Stimulated activated CD4-positive, alpha-beta T cell treated with anti-CD3 and anti-CD28 coated beads, TNF-alpha, amount 100 ng/mL, for 1 hour (primary cell): ENCODE measurements at places on chromosomes 16 and 17.

- DNase-seq: no peak
Observed at GRCh38 chr17:32477220-32477619, 9.6 kb upstream of the CDK5R1 start.

GRCh38 chr17:42163113-42163512 lies 8.3 kb upstream of the RAB5C start:
- no peak for DNase-seq

- no peak for DNase-seq
Observed at GRCh38 chr16:57009643-57010170, 20.4 kb downstream of the NLRC5 start.

GRCh38 chr16:977081-977701 lies 4.4 kb upstream of the SOX8 start:
- no peak for DNase-seq

DNA sequence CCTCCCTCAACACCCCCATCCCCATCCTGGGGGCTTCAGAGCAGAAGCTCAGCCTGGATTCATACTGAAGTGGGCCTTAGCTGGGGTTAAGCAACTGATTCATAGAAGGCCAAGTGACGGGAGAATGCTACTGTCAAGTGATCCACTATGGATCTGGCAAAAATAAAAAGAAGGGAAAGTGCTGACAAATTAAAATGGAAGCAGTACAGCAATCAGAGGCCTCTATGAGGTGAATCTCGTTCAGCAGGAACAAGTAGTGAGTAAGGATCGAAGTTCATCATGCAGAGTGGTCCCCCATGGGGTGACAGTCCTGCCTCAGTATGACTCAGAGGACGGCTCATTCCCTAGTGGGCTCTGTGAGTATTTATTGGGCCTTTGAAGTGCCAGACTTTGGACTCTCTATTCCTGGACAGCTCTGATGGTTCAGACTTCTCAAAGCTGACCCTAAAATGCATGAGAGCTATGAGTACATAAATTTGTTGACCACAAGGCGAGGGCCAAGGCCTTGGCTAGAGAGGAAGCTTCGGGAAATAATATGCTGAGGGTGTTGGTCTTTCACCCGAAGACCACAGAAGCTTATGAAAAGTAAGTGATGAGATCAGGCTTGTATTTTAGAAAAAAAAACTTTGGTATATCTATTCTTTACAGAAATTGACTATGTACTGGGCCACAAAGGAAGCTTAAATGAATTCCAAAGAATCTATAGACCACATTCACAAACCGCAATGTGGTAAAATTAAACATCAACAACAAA lies 5.3 kb upstream of the NSMCE1 start:
- DNase-seq: no peak

DNA sequence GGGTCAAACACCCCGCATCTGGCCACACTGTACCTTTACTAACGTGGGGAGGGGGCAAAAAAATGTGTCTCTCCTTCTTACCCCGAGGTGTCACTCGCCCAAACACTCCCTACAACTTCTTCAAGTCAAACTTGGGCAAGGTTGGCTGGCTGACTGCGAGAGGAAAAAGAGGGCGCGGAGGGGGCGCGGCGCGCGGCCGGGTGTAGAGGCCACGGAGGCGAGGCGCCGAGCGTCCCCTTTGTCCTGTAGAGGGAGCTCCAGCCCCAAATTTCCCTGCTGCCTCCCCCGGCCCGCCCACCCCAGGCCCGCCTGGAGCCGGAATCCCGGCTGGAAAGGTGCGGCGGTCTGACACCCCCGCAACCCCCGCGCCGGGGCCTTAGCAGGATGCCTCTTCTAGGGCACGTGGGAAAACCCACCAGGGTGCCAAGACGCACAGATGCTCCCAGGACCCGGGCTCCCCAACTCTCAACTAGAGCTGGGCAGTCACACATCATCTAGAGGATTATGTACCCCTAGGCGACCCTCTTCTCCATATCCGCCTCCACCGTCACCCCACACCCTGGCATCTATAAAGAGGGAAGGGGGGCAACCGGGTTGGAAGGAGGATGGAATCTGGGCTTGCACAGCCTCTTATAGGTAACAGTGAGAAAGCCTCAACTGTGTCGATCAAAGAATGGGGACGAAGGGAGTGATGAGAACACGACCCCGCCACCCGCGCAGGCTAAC lies 4.2 kb downstream of the IRX3 start:
- DNase-seq: no peak

GRCh38 chr16:50705436-50706110 lies 12.2 kb downstream of the NOD2 start:
- no peak for DNase-seq

DNA sequence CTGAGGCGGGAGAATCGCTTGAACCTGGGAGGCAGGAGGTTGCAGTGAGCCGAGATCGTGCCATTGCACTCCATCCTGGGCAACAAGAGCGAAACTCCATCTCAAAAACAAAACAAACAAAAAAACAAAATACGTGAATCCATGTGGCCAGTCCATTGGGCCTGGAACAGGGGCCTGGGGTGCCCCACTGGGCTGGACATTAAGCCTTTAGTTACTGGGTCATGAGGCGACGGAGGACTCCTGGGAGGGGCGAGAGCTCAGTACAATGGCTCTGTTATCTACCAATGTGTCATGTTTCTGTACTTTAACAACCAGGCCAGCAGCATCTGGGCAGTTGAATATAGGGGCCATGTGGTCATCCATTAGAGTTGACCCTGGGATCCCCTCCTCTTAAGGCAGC lies 18.9 kb upstream of the CLEC18A start:
- DNase-seq: no peak

GRCh38 chr17:47208744-47209488 lies at the start of gene MYL4:
TSS of gene MYL4 (plus strand) at chr17:47209348. CDS start at chr17:47209423, 75 bp downstream.
- DNase-seq: no peak

DNA sequence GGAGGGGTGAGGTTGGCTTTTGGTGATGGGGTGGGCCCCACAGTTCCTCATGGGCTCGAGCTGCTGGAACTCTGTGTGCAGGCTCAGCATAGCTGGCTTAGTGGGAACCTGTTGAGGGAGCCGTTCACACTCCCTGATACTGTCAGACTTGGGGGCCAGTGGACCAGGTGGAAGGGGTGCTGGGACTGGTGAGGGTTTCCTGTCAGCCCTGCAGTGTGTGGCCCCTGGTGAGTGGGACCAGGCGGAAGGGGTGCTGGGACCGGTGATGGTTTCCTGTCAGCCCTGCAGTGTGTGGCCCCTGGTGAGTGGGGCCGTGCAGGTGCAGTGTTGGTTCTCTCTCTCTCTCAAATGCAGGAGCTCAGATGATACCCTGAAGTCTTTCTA lies 45.1 kb upstream of the ZNF750 start:
- no peak for DNase-seq

DNA sequence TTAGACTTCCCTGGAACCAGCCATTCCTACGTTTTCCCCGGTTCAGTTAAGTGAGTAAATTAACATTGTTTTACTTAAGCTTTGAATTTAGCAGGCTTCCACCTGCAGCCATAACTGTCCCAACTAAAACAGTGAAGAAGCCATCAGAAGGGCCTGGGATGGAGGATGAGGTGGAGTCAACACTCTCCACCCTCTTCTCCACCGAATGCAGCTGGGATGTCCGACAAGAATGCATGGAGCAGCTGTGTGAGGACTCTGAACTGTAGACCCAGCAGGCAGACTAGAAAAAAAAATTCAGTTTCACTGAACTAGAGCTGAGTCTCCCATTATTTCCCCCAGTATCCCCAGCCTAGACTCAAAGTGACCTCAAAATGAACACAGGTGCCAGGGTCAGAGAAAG lies 114.8 kb downstream of the C16orf95 start:
- no peak for DNase-seq

DNA sequence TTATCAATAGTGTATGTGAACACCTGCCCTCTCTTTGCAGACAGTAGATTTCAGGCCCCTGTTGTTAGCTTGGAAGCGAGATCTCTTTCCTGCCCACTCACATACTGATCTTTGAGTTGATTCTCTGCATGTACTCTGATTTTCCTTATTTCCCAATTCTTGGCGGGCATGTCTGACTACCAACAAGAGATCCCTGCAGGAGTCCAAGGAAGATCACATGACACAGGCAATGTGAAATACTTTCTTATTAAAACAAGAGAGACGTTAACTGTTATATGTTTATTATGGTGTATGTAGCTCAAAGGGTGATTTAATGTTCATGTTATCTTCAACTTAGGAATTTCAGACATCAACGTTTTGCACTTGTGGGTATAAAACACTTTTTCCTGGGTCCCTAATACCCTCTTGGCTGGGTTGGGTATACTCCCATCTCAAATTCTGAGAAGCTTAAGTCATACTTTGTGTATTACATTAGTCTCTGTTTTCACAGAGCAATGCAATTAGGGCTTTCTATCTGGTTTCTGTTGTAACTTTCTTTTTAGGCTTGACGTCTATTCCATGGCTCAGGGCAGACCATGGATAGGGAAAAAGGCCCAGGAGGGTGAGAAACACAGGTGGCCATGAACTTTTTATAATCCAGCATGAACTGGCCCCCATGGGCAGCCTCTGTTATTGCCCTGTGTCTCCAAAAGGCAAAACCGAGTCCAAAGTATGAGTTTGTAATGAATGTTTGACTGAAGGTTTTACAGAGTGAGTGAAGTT lies 32.2 kb downstream of the HSD17B2 start:
- no peak for DNase-seq

DNA sequence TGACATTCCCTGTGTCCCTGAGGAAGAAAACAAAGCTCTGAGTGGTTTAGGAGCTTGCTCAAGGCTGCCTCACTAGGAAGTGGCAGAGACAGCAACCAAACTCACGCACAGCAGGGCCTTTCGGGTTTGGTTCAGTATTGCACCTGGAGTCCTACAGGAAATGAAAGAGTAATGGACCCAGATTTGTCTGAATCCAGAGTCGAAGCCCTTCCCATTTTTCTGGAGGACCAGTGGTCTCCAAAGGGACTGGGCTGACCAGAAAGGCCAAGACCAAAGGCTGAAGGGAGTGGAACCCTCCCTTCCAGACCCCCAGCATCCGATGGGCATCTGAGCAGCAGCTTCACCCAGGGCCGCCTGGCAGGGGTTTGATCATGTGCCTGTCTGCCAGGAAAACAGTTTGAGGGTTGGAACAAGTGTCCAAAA lies 85.5 kb upstream of the RPL38 start:
- no peak for DNase-seq

DNA sequence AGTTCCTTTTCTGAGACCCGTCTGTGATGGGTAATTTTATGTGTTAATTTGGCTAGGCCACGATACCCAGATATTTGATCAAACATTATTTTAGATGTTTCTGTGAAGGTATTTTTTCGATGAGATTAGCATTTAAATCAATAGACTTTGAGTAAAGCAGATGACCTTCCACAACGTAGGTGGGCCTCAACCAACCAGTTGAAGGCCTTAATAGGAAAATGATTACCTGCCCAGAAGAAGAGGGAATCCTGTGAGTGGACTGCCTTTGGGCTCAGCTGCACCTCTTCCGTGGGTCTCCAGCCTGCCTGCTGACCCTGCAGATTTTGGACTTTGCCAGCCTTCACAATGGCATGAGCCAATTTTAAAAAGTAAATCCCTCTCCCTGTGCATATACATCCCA lies 61.6 kb upstream of the WSB1 start:
- no peak for DNase-seq

DNA sequence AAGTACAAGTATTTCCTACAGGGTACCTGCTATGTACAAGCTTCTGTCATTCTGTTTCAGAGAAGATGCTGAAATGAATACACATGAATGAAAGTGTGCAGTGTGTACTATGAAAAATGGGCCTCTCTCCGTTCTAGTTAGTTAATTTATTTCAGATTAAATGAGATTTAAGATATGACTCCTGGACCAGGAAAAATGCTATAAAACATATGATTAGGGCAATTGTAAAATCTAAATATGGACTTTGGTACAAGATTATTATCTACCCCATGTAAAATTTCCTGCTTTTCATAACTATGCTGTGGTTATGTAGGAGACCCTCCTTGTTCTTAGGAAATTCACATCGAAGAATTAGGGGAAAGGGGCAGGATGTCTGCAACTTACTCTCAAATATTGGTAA lies 28.9 kb downstream of the MYO1D start:
- DNase-seq: no peak

DNA sequence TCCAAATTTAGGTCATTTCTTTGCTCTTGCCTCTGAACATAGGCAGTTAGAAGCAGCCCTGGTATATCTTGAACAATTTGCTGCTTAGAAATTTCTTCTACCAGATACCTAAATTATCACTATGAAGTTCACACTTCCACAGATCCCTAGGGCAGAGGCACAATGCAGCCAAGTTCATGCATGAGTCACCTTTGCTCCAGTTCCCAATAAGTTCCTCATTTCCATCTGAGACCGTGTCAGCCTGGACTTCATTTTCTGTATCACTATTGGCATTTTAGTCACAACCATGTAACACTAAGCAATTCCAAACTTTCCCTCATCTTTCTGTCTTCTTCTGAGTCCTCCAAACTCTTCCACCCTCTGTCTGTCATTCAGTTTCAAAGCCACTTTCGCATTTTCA lies 45.0 kb downstream of the KCNJ16 start:
- DNase-seq: no peak

DNA sequence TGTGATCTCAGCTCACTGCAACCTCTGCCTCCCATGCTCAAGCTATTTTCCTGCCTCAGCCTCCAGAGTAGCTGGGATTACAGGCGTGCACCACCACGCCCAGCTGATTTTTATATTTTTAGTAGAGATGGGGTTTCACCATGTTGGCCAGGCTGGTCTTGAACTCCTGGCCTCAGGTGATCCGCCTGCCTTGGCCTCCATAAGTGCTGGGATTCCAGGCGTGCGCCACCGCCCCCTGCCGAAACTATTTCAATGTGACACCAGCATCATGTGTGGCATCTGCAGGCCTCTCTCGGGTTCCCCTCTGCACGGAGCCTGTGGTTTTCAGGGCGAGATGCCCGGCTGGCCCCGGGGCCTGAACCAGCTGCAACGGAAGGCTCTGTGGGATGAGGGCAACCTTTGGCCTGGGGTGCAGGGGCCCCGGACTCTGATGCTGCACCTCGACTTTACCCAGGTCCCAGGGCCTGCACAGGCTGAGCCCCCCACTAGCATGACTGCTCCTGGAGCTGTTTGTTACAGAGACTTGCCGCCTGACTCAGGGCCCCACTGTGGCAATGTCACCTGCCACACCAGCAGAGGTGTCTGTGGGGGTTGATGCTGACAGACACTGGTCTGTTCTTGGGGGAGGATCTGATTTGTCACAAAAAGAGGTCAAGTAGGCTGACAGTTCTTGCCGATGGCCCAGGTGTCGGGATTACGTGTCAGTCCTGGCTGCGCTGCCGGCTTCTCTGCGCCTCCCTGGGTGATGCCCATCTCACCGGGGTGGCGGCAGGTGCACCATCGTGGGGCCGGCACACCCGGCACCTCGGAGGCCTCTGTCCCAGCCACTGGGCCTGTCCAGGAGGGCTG lies 8.6 kb upstream of the TEX19 start:
- DNase-seq: no peak

DNA sequence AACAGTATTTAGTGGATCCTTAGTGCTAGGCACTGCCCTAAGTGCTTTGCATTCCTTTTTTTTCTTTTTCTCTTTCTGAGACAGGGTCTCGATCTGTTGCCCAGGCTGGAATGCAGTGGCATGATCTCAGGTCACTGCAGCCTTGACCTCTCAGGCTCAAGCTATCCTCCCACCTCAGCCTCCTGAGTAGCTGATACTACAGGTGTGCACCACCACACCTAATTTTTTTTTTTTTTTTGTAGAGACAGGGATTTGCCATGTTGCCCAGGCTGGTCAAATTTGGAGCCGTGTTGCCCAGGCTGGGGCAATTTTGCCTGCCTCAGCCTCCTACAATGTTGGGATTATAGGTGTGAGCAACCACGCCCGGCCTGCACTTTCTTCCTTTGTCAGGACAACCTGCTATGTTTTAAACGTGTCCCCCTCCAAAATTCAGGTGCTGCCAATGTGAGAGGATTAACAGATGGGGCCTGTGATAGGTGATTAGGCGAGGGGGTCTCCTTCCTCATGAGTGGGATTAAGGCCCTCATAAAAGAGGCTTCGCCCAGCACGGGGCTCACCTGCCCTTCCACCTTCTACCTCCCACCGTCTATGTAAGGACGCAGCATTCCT lies 5.4 kb downstream of the NQO1 start:
- DNase-seq: no peak
